ENCODE measurements at places on chromosomes 11 and 22.

- DNase-seq = no peak
Measured at GRCh38 chr11:2730272-2731129, 30.7 kb upstream of the KCNQ1OT1 start.

DNA sequence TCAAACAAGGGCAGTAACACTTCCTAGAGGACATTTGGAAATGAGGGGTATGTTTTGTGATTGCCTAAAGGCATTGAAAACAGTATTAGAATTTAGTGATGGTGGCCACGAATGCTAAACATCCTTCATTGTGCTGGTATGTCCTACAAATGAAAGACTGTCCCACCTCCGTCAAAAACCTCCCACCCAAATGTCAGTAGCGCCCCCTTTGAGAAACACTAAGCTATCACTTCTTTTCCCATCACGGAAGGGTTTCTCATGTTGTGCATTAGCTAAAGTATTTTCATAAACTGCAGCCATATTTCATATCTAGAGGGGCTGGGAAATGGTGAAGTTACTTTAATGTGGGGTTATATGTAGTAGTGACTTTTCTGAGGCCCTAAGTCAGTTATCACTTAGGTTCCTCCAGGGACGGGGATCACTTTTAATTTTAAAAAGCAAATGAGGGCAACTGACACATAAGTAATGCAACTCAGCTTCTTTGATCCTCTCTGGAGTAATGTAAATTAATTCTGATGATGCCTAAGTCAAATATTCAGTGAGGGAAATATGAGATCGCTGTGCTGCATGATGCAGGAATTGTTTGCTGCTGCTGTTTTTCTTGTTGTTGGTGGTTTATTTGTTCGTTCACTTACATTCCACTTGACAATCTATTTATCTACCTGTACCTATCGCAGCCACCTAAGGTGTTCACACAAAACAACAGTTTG is 1403.4 kb upstream of the TENM4 start:
- no peak for DNase-seq

DNA sequence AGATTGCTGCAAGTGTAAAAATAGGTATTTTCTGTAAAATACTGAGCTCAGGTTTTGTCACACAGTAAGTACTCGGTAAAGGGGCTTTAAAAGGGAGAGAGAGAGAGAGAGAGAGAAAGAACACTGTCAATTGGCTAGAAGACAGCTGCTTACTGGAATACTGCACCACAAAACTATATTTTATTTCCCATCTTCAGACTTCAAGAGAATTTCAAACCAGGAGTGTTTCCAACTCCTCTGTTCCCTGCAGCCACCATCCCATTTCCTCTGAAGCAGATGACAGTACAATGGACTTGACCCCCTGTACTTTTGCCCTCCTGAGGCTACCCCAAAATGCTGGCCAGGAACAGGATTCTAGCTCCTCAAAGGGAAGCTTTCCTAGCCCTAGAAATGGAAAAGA is 89.7 kb downstream of the RELT start:
- DNase-seq = no peak

DNA sequence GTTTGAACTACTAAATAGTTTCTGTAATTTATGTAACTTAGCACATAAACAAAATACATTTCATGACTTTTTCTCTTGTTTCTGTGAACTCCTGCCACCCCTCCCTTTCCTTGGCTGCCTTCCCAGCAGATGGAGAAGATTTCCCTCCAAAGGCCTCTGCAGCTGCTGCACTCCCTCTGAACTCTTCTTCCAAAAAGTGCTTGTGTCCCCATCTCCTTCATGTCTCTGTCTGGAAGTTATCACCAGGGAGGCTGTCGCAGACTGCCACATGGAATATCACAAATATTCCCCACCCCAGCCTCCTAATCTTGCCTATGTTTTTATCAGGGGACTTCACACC is 1068.3 kb downstream of the OPCML start:
- no peak for DNase-seq

DNA sequence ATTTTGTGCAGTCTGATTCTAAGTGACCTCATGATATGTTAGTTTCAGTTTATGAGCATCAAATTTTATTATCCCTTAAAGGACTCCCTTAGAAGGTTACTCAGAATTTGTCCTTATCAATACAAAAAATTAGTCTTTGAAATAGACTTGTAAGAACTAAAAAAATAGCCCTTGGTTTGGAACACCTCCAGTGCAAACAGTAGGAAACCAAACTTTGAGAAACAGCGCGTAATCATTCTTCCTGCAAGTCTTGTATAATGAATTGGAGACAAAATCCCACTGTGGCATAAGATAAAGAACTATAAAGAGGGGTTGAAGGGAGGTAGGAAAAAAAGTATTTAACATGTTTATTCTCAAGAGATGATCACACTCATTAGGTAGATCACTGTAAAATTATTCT is 10.8 kb upstream of the MSANTD4 start:
- no peak for DNase-seq

DNA sequence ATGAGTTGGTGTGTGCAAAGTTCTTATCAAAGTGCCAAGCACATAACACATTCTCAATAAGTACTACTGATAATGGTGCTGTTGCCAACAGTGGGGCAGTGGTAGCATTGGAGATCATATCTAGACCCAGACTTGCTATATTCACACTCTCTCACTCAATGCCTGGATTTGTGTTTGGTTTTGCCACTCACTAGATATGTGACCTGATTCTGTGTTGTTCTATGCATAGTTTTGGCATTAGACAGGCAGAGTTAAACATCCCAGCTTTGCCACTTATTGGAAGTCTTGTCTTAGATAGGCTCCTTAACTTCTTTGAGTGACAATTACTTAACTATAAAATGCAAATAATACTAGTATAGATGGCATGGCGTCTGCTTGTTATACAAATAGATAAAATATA is 642.6 kb upstream of the CCDC179 start:
- no peak for DNase-seq

DNA sequence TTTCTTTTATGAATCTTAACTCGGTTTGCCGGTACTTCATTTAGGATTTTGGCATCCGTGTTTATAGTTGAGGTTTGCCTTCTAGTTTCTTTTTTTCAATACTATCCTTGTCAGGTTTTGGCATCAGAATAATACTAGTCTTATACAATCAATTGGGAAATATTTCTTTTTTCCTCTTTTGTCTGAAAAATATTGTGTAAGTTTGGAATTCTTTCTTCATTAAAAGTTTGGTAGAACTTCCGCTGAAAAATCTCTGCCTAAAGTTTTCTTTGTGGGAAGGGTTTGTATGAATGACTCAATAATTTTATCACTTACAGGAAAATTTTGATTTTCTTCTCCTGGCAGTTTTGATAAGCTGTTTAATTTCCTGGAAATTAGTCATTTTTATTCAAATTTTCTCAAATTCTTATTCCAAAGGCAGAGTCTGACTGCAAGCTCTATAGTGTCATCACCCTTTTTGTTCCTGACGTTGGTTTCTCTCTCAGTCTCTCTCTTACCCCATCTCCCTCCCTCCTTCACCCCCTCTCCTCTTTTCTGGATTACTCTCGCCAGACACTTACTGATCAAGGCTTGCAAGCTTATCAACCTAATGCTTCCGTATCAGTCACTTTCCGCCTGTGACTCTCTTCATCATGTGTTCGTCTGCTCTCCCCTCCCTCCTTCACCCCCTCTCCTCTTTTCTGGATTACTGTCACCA is 555.7 kb downstream of the TBC1D22A start:
- DNase-seq = no peak

DNA sequence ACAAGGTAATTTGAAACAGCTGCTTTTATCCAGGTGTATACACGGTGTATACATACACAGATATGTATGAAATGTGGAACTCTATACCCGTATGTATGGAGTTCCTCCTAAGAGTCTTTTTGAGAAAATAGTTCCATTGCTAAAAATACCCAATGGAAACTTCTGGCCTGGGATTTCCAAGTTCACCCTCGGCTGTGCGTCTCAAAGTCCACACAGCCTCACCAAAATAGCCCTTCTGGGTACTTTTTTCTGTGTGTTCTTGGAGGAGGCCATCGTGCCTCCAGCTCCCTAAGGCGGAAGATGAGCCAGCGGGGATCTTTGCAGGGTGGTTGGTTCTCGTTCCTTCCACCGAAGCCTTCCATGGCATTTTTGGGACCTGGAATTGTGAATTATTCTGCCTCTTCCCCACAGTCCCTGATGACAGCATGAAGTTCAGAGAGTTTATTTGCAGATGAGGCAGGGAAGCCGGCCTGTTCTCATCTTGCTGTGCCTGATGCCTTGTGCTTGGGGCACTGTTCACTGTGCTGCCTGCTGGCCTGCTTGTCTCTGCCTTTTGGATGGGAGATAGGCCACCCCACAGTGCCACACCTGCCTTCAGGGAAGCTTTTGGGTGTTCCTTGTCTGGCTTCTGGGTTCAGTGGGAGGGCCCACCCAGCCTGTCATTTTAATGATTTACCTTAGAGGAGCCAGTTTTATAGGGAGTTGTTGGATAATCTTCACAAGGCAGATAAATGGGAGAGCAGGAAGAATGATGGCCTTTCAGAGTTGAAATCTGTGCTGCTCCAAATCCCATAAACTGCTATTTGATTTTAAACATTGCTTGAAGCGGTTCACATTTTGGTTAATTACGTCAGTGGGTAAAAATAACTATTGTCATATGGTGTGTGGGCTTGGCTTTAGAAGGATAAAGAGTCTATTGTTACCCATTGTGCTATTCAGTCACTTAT is 112.7 kb upstream of the OR4B1 start:
- no peak for DNase-seq

DNA sequence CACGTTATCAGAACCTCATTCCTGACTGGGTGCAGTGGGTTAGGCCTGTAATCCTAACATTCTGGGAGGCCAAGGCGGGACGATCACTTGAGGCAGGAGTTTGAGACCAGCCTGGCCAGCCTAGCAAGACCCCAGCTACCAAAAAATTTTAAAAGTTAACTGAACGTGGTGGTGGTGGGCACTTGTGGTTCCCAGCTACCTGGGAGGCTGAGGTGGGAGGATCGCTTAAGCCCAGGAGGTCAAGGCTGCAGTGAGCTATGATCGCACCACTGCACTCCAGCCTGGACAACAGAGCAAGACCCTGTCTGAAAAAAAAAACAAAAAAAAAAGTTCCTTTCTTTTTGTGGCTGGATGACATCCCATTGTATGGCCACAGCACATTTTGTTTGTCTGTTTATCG is 67.7 kb upstream of the PPP6R3 start:
- no peak for DNase-seq

DNA sequence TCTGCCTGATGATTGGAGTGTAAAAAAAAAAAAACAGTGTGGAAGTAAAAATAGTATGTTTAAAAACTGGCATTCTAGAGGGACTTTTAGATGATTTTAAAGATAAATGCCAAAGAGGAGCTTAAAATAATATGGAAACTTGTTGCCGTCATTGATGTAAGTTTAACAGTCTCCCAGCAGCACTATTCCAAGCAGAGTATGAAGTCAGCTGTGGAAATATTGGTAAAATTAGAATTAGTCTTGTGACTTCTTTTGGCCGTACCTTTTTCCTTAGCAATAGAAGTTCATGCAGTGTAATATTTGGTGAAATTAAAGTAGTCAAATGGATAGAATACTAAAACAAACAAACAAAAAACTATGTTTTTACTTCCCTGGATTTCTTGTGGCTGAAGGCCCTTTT is 134.9 kb downstream of the METTL15 start:
- no peak for DNase-seq

DNA sequence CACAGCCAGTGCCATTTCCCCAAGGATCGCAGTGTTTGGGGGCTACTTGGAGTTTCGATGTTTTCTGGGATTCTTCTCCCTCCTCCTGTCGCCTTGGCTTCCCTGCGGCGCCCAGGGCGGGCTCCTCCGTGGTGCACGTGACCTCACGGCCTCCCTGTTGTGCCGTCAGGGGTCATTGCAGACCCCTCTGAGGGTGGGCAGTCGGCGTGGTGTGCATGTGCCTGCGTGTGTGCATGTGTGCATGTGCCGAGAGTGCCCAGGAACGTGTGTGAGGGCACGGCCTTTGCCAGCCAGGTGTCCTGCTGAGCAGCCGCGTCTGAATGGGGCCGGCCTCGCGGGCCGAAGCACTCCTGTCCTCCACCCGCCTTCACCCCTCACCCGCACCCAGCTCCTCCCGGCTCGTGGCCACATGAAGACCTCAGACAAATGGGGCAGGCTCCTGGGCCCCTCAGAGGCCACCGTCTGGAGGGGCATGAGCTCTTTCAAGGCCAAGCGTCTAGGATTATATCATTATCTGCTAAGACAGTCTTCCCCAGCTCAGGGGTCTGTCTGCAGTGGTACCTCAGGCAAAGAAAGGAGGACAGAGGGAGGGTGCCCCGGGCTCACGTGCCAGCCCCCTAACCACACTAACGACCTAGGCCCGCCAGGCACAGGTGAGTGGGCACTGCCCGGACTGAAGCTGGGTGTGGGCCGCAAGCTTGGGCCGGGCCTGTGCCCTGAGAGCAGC is 9.4 kb upstream of the MRPL23 start:
- DNase-seq = no peak

GRCh38 chr22:42327462-42328129 is 57.1 kb upstream of the TCF20 start:
- DNase-seq = peak; percentile 23

DNA sequence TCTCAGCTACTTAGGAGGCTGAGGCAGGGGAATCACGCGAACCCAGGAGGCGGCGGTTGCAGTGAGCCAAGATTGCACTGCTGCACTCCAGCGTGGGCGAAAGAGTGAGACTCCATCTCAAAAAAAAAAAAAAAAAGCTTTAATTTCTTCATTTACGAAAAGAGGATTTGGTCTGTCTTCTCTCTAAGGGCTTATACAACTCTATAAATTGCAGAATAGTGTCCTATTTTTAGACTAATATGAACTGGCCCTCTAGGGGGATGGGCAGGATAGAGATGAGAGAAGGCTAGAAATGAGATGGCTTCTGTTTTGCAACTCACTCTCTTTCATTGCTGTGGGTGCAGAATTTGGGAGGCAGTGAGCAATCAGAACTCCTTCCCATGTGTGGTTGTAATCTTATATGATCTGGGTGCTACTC is 11.3 kb downstream of the MAML2 start:
- DNase-seq = no peak

GRCh38 chr11:1499899-1500298 is 13.3 kb upstream of the MOB2 start:
- no peak for DNase-seq
